ENCODE measurements at places on chromosomes 4 and X.

- DNase-seq = no peak
Observed at GRCh38 chr4:73161527-73162185, 92.1 kb upstream of the COX18 start.

GRCh38 chrX:134868771-134869495 lies 121.9 kb upstream of the SMIM10 start:
- DNase-seq = no peak

- no peak for DNase-seq
Observed at GRCh38 chr4:56863441-56864139, 42.1 kb upstream of the SPINK2 start.

- no peak for DNase-seq
Observed at GRCh38 chr4:40960941-40961340, 211.2 kb downstream of the NSUN7 start.

DNA sequence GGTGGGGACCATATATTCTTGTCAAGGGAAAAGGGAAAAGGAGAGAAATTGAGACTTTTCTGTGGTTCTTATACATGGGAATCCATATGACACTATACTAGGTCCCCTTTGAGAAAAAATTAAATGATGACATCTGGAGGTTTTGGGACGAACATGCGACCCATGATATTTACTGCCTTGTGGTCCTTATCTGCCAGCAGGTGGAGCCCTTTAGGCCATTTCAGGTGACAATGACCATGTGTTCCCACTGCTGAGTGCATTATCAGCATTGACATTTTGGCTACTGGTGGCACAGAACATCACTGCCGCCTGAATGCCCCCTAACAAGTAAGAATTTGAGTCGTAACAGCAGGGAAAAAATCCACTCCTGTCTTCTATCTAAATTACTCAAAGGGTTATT lies 843.4 kb downstream of the FSTL5 start:
- DNase-seq = no peak

DNA sequence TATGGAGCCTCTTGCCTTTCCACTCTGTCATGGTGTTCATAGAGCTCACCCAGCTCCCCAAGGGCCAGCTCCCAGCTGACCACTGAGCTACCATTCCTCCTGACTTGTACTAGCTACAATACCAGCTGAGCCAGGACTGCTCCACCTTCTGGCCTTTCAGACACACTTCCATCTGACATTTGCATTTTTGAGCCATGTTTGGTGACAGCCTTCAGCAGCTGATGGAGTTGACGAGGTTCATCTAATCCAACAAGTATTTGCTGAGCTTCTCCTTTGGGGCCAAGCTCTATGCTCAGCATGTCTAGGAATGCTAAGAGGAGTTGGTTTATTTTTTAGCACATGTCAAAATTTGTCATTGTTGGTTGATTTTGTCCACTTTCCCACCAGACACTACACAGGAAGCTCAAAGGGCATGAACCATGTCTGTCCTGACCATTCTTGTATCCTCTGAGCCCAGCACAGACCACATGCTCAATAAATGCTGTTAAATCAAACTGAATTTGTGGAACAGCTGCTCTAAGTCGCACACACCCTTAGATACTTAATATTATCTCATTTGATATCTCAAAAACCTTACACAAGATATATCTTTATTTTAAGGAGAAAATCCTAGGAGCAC lies 142.6 kb upstream of the PPARGC1A start:
- DNase-seq = no peak
